ENCODE measurements at places on chromosomes 11 and 22. TPM values are rescaled to one million over a fixed set of nuclear protein-coding genes. Genes with fewer than 3 reads are reported as not detected.

The CSF2RB gene
- total RNA-seq = 0.08 TPM

The OR52E8 gene
- not detected for total RNA-seq

The GGTLC2 gene
- 1.4 TPM for total RNA-seq

The PGA3 gene
- total RNA-seq = not detected

The PRRG4 gene
- not detected for total RNA-seq

DNA sequence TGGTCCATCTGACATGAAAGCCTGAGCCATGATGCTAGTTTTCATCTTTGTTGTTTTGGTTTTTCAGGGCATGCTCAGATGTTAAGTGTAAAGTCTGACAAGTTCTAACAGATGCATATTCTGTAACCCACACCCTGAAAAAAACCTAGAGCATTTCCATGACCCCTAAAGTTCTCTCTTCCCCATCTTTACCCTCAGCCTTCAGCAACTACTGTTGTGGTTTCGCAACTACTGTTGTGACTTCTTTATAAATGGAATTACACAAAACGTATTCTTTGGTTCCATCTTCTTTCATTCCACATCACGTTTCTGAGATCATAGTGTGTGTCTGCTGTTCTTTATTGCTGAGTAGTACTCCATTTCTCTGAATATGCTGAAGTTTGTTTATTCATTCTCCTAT, 65.1 kb upstream of the LDLRAD3 start:
- H3K27ac ChIP-seq = no peak overlapping the region
- DNase-seq = no peak
- peaks cover 18% of the 10 kb centered on the region for H3K27me3 ChIP-seq
- H3K36me3 ChIP-seq = no peaks in the 10 kb centered on the region

GRCh38 chr11:134341805-134342571, 10.2 kb downstream of the GLB1L2 start:
- no peak for DNase-seq
- H3K27me3 ChIP-seq = peaks cover 6% of the 10 kb centered on the region
- no peaks in the 10 kb centered on the region for H3K36me3 ChIP-seq
- H3K4me1 ChIP-seq = peaks cover 9% of the 10 kb centered on the region
- no peak overlapping the region for H3K27ac ChIP-seq
- H3K4me3 ChIP-seq = no peak overlapping the region

DNA sequence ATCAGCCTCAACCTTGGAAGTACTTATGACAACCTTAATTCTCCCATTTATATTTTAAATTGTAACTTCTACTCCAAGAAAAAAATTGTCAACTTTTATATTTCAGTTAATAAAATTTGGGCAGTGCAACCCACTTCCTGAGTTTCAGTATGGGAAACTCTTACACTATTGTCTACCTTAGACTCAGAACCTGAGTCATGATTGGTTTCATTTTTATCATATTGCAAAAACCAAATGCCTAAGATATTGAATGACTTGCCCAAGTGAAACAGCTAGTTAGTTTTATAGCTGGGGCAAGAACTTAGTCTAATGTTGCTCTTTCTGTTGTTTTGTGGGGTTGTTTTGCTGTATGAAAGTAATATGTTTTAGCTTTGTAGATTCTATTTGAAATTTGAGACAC, 334.0 kb upstream of the ARHGAP42 start:
- H3K27me3 ChIP-seq = peaks cover 15% of the 10 kb centered on the region
- DNase-seq = no peak
- H3K36me3 ChIP-seq = no peaks in the 10 kb centered on the region
- no peak overlapping the region for H3K27ac ChIP-seq
- H3K4me3 ChIP-seq = no peak overlapping the region
- H3K4me1 ChIP-seq = no peaks in the 10 kb centered on the region

DNA sequence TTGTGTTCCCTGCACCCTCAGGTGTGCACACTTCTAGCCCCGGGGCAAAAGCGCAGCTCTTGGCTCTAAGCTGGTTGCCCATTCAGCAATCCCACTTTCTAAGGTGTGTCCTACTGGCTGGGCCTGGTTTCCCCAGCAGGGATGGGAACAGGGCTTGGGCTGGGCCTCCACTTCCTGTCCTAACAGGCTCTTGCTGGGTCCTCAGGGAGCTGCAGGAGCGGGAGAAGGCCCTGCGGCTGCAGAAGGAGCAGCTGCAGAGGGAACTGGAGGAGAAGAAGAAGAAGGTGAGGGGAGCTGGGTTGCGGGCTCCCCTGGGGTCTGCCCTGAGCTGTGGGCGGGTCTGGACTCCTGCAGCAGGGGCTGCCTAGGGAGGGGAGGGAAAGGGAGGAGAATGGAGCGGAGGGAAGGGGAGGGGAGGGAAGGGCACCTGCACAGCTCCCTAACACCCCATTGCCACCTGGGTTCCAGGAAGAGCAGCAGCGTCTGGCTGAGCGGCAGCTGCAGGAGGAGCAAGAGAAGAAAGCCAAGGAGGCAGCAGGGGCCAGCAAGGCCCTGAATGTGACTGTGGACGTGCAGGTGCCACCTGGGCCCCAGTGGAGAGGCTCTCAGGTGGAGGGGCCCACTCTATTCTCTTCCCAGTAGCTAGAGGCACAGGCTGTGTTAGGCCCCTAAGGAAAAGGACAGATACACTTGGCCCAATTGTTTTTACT, 24.6 kb downstream of the INCENP start:
- H3K27me3 ChIP-seq = no peaks in the 10 kb centered on the region
- H3K4me1 ChIP-seq = no peaks in the 10 kb centered on the region
- peak; percentile 74 for DNase-seq
- H3K27ac ChIP-seq = no peak overlapping the region

DNA sequence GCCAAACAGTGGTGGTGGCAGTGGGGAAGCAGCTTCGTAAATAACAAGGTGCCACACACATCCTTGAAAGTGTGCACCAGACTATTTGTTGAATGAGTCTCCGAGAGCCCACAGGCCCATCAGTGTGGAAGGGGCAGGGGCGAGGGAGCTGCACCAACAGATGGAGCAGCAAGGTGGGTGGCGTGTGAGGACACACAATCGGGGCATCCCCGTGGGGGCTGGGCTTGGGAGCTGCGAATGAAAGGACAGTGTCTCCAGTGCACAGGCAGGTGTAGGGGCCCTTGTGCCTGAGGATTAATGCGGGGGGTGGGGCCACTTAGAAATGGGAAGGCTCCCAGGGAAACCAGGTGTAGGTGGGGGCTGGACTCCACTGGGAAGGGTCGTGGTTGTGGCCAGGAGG, 2.8 kb downstream of the NRXN2 start:
- H3K27me3 ChIP-seq = peaks cover 72% of the 10 kb centered on the region
- no peak overlapping the region for H3K27ac ChIP-seq
- peak; percentile 91 for DNase-seq
- no peaks in the 10 kb centered on the region for H3K4me1 ChIP-seq

- H3K36me3 ChIP-seq = no peaks in the 10 kb centered on the region
- H3K4me3 ChIP-seq = no peak overlapping the region
- no peak overlapping the region for H3K27ac ChIP-seq
These were observed 9.1 kb upstream of the CLCF1 start for GRCh38 chr11:67382276-67383136.

- H3K4me1 ChIP-seq = no peaks in the 10 kb centered on the region
- peak; percentile 66 for DNase-seq
- no peak overlapping the region for H3K27ac ChIP-seq
- no peak overlapping the region for H3K4me3 ChIP-seq
These were observed 396.0 kb downstream of the TBC1D22A start for GRCh38 chr22:47158457-47158856.

DNA sequence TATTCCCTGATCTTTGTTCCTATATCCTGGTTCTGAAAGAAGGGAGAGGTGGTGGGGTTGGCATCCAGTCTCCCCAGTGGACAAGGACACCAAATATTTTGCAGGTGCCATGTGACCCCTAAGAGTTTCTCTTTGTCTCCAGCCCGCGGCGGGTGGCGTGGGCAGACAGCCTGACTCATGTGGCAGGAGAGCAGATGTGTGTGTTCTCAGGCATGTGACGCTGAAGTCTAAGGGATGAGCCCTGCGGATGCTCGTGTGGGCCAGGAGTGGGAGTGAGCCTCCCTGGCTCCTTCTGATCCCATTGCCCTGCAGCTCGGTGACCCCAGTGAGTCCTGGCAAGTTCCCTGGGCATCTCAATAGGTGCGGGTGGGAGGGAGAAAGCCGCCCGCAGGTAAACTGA, 94.8 kb upstream of the TBCEL start:
- H3K27ac ChIP-seq = no peak overlapping the region
- no peak for DNase-seq
- H3K36me3 ChIP-seq = no peaks in the 10 kb centered on the region
- H3K27me3 ChIP-seq = peaks cover 2% of the 10 kb centered on the region

- no peak for DNase-seq
- H3K4me1 ChIP-seq = peaks cover 15% of the 10 kb centered on the region
- H3K4me3 ChIP-seq = no peak overlapping the region
- H3K27ac ChIP-seq = no peak overlapping the region
- no peaks in the 10 kb centered on the region for H3K27me3 ChIP-seq
- H3K36me3 ChIP-seq = peaks cover 3% of the 10 kb centered on the region
These were observed 5.8 kb upstream of the LGALS1 start for GRCh38 chr22:37669586-37669985.

DNA sequence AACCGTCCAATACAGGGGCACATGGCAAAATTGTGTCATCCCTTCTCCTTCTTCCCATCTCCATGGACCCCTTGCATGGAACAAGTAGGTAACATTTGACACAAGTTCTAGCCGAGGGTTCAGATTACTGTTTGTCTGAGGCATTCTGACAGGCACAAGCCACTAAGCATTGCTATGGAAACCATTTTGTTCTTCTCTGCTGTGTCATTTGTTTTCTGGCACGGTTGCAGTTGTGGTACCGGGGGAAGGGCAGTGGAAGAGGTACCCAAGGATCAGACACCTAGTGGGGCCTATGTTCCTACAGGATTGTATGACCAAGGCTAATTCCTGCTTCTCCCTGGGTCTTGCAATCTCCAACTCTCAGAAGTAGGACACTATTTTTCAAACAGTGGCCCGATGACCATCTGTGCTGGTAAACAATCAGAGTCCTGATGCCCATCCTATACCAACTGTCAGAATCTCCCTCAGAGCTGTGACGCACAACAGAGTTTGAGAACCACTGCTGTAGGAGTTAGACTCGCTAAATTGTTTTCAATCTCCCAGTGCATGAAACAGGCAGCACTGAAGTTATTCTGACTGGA, 69.3 kb downstream of the KCNC1 start:
- DNase-seq = no peak
- H3K4me3 ChIP-seq = no peak overlapping the region
- no peaks in the 10 kb centered on the region for H3K36me3 ChIP-seq
- H3K27ac ChIP-seq = no peak overlapping the region
- peaks cover 3% of the 10 kb centered on the region for H3K4me1 ChIP-seq

DNA sequence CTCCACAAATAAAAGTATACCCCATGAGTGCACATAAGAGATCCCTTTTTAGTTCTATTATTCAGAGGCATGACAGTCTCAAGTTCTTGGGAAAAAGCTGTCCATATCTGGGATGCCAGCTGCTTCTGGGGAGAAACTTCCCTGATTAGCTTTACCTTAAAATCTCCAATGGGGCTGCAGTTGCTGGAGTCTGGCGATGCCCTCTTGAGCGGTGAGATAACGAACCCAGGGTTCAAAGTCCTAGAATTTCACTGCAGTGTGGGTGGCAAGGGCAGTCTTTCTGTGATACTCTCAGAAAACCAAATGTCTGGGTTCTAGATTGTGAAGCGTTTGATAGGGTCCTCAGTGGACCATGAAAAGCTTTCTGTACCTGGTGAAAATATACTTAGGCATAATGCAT, 7.4 kb upstream of the PRR33 start:
- H3K4me3 ChIP-seq = no peak overlapping the region
- peak; percentile 18 for DNase-seq
- no peaks in the 10 kb centered on the region for H3K36me3 ChIP-seq

DNA sequence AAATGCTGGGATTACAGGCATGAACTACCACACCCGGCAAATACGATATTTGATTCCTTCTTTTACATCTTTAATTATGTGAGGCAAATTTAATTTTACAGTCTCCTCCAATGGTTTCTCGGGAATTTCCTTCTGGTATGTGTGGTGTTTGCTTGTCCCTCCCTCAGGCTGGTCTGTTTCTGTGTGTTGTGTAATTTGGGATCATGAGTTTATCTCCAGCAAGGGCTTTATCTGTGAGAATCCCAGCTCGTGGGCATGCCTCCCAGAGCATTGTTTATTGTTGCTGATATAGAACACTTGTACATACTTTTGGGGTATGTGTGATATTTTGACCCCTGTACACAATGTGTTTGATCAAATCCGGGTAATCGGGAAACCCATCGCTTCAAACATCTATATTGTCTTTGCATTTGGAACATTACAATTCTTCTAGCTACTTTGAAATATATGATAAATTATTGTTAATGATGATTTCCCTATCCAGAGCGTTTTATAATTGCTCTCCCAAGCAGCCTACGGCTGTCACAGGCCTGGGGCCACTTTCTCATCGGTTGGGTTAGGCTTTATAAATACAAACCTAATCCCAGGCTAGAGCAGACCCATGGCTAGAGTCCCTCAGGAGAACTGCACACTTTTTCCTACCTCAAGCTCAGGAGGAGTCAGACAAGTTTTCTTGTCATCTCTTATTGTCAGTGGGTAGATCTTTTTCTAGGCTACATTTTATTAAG, 15.0 kb upstream of the PRR5 start:
- peaks cover 19% of the 10 kb centered on the region for H3K4me1 ChIP-seq
- H3K27ac ChIP-seq = no peak overlapping the region
- no peaks in the 10 kb centered on the region for H3K27me3 ChIP-seq
- no peak for DNase-seq

GRCh38 chr11:65474864-65475263, 24.0 kb upstream of the MALAT1 start:
- no peak overlapping the region for H3K4me3 ChIP-seq
- no peaks in the 10 kb centered on the region for H3K27me3 ChIP-seq
- DNase-seq = no peak
- no peak overlapping the region for H3K27ac ChIP-seq

DNA sequence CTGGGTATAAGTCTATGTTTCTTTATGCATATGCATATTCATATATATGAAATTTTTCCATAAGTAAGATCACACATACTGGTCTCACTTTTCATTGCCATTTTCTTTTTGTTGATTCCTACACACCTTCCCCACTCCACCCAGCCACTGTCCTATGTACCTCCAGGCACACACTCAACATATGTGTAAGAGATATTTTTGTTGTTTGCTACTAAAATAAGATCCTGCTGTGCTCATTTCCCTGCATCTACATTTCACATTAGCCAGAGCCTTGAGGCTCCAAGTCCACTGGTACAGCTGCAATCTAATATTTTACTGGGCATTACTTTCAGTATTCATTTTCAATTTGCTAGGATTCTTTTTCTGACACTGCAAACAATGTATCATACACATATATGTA, 8.1 kb upstream of the KRTAP5-10 start:
- no peak overlapping the region for H3K4me3 ChIP-seq
- H3K4me1 ChIP-seq = no peaks in the 10 kb centered on the region
- no peak for DNase-seq
- no peaks in the 10 kb centered on the region for H3K36me3 ChIP-seq
- no peak overlapping the region for H3K27ac ChIP-seq
- peaks cover 22% of the 10 kb centered on the region for H3K27me3 ChIP-seq

GRCh38 chr11:48019595-48019994, 39.2 kb downstream of the PTPRJ start:
- H3K27ac ChIP-seq = no peak overlapping the region
- no peak overlapping the region for H3K4me3 ChIP-seq
- peaks cover 25% of the 10 kb centered on the region for H3K4me1 ChIP-seq
- H3K36me3 ChIP-seq = peaks cover 2% of the 10 kb centered on the region

All from chondrocyte (in vitro differentiated cells).